ENCODE measurements at places on chromosomes 4 and X.
A peak's percentile ranks its signal among the peaks of the same experiment; 100 is the strongest.

- DNase-seq, result no peak
Observed at GRCh38 chrX:42434458-42435166, 343.4 kb downstream of the PPP1R2C start.

GRCh38 chrX:101395789-101396188 is 5.0 kb downstream of the RPL36A start:
- DNase-seq, result no peak

DNA sequence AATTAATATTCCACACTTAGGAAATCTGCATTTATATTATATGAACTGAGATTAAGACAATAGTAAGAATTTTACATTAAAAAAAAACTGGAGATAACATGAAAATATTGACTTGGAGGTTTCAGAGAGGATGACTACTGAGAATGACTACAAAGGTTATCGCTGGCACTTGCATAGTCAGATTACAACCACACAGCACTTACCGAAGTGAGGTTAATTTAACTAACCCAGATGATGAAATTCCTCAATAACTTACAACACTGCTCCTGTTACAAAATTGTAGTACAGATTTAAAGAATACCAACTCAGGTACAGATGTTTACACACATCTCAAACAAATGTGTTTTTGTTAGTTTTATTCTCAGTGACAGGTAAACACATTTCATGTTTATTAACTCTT is 283.5 kb downstream of the CAMK2D start:
- DNase-seq, result no peak

DNA sequence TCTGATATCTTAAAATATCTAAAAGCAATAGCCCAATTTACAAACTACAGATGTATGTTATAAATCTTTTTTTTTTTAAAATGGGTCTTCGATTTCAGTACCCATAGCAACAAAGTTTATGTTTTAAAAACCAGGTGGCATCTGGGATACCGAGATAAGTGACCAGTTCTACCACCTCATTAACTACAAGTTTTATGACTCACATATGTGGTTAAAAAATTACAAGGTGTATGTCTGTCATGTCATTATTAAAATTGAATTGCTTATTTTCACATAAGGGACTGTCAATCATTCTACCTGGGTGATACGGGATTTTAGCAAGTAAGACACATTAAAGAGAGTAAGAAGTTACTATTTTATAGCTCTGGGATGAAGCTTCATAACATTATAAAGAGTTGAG is 192.0 kb upstream of the ETNPPL start:
- no peak for DNase-seq

DNA sequence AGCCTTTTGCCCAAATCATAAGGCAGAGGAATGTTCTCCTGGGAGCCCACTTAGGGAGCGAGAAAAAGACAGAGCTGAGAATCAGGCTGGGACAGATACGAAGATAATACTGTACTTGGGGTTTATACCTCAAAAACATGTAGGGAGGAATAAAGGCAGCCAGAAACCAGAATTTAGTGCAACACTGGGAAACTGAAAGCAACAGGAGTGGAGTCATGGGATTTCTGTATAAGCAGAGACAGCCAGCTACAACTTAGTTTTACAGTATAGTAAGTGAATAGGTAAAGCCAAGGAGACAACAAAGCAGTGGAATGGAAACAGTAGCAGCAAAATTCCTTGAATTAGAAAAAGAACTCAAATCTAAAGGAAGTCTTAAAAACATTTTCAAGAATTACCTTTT is 413.2 kb downstream of the FAT4 start:
- DNase-seq, result no peak

DNA sequence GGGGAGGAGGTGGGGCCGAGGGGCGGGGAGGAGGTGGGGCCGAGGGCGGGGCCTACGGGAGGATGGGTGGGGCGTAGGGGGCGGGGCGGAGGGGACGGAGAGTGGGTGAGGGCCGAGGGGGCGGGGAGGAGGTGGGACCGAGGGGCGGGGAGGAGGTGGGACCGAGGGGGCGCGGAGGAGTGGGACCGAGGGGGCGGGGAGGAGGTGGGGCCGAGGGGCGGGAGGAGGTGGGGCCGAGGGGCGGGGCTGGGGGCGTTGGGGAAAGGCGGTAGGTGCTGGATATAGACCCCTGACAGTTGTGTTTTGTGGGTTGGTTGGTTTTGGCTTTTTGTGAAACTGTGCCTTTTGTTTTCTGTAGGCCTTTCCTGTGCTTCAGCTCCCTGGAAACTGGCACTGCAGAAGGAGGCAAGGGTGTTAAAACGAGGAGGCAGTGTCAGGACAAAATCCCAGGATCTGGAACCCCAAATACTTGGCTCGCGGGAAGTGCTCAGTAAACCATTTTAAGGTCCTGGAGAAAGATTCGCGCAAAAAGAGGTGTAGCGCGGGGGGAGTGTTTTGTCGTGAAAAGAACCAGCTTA is 580 bp upstream of the MMGT1 start:
- DNase-seq, result peak; percentile 89

GRCh38 chr4:649751-650310 is 24.2 kb downstream of the ATP5ME start:
- DNase-seq, result no peak

- no peak for DNase-seq
Observed at GRCh38 chr4:2212831-2213230, 29.1 kb downstream of the HAUS3 start.

GRCh38 chrX:123454712-123455431 is 270.8 kb downstream of the GRIA3 start:
- DNase-seq, result no peak

DNA sequence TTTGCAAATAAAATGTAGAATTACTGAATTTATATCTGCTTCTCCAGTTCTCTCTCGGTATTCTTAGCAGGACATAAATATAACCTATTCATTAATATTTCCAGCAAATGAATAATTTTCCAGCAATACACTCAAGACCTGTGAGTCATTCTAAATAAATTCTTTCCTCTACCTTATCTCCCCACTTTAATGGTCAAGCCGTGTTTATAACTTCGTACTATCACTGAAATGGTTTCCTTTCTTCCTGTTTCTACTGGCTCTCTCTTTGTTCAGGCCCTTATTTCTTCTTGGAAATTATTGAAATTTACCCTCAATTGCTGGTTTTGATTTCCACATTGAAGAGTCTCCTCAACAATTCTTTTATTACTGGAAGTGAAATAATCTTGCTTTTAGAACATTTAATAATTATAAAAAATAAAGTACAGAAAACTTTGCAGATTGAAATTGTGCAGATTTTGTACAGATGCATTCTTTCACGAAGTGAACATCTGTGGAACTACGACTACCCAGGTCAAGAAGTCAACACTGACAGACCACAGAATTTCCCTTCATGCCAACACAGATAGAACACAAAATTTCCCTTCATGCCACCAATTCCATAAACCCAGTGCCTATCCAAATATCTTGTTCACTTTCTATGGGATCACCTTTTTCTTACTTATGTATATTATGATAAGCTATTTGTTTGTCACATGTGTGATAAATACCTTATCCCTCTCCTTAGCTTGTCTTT is 205.7 kb downstream of the FAT4 start:
- no peak for DNase-seq

GRCh38 chrX:130321550-130321949 is 18.2 kb upstream of the SLC25A14 start:
- no peak for DNase-seq

DNA sequence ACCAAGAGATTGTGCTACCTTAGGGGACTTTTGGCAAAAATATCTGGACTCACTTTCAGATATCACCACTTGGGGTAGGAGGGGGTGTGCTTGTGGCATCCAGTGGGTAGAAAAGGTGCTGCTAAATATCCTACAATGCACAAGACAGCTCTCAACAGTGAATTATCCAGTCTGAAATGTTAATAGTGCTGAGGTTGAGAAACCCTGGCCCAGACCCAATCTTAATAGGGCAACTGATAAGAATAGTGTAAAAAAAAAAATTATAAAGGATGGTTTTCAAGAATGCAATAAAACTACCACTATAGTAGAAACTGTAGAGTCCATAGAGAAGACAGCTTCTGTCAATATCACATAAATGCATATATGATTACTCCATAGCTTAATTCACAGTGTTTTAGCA is 185.5 kb downstream of the ZNF330 start:
- no peak for DNase-seq

- no peak for DNase-seq
Observed at GRCh38 chr4:101009471-101009870, 337.9 kb downstream of the PPP3CA start.

DNA sequence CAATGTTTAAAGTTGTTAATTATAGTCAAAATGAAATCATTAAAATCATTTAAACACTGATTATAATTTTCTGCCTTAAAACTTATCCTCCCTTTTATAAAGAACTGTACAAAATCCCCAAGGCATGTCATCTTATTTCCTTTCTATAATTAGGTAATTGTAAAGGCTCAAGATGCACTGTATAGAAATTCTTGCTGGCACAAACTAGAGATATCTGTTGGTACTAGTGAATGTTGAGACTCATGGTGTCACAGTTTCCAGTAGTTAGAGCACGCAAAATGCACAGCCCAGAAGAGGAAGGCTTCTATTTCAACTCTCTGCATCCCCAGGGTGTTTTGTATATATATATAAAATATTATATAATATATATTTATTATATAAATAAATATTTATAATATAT is 22.7 kb upstream of the PLA2G12A start:
- DNase-seq, result no peak

DNA sequence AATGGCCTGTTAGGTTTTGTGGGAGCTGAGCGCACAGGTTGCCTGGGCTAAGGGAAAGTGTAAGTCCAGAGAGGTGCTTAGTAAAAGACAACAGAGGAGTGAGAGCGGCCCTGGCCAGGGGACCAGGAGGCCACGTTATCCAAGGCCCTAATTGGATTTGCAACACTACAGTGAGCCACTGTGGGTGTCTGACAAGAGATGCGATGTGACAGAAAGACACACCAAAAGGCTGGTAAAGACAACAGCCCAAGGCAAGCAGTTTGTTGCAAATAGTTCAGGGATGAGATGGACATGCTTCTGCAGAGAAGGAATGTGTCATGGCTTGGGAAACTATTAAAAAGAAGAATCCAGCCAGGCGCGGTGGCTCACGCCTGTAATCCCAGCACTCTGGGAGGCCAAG is 162.7 kb upstream of the KIT start:
- no peak for DNase-seq

- DNase-seq, result no peak
Observed at GRCh38 chr4:106149911-106150310, 166.1 kb downstream of the TBCK start.

GRCh38 chr4:85740431-85740861 is 265.5 kb downstream of the ARHGAP24 start:
- DNase-seq, result no peak

- DNase-seq, result no peak
Observed at GRCh38 chr4:110208419-110208818, 10.0 kb upstream of the ELOVL6 start.

- DNase-seq, result peak; percentile 80
Observed at GRCh38 chr4:88659055-88659889, 38.4 kb downstream of the NAP1L5 start.

DNA sequence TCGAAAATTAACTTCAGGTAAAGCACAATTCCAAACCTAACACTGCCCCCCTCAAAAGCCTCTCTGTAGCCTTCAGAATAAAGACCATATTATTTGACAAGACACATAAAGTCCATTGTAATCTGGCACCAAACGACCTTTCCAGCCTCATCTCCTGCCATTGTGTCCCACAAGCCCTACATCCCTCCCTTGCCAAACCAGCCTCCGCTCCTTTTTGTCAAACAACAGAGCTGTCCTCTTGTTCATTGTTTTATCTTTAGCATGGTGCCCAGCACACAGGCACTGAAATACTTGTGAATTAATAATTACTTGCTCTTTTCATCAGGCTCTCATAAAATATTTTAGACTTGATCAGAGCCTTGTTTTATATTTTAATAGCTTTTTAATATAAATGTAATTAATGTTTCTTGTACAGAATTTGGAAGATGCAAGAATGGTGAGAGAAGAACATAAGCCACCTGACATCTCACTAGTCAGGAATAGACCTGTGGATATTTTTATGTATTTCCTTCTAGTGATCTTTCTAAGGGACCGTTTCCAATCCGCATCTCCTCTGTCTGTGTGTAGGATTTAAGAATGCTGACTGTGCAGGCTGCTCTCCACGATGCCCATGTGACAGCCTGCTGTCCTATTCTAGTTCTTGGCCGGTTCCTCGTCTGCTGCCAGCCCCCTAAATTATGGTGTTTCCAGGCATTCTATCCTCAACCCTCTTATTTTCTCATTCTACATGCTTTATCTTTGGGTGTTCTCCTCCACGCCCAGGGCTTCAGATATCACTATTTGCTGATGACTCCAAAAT is 3.0 kb upstream of the IRF2 start:
- DNase-seq, result no peak

GRCh38 chr4:142474398-142475087 is 371.6 kb downstream of the INPP4B start:
- no peak for DNase-seq

DNA sequence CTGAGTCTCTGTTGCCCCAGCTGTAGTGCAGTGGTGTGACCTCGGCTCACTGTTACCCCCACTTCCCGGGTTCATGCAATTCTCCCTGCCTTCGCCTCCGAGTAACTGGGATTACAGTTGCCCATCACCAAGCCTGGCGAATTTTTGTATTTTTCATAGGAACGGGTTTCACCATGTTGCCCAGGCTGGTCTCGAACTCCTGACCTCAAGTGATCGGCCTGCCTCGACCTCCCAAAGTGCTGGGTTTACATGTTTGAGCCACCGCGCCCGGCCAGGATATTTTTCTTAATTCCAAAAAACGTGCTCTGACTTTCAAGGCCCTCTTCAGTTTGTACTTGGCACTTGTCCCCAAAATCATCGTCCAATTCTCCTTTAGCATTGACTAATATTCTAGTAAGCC is 129.2 kb upstream of the EPHA5 start:
- no peak for DNase-seq

GRCh38 chr4:86927843-86928395 is 6.9 kb upstream of the AFF1 start:
- DNase-seq, result no peak

All from D341Med (cell line).